ENCODE measurements at places on chromosomes 12 and 14. TPM values are rescaled to one million over a fixed set of nuclear protein-coding genes. Genes with fewer than 3 reads are reported as not detected.

DNA sequence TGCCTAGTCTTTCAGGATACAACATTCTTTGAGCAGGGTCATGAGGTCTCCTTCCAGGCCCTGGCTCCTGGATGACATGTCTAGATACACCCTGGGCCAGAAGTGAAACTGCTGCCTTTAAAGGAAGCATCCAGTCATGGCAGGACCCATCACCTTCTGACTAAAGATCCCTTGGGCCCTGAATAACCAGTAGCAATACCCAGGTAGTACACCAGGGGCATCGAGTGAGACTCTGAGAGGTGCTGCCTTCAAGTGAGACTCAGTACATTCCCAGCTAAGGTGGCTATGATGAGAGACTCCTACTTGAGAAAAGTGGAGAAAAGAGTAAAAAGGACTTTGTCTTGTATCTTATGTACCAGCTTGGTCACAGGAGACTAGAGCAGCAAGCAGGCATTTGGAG lies 23.5 kb downstream of the OR6C68 start:
- DNase-seq = no peak

GRCh38 chr14:48723841-48724495 lies 862.2 kb downstream of the RPS29 start:
- DNase-seq = no peak

VRTN gene
- total RNA-seq = 0.08 TPM

CLEC2B gene
- 8.9 TPM for total RNA-seq

All from activated T-cell treated with anti-CD3 and anti-CD28 coated beads, Interleukin-2, amount 50 U/mL, for 4 hours (primary cell).